Right atrium auricular region (tissue), 2 donors: ENCODE measurements at places on chromosomes 1 and 21. TPM values are rescaled to one million over a fixed set of nuclear protein-coding genes. Genes with fewer than 3 reads are reported as not detected.
A peak's percentile ranks its signal among the peaks of the same experiment; 100 is the strongest.

Gene FAM3B
- total RNA-seq: not detected

Gene C8A
- total RNA-seq: not detected

Gene MAN1A2
- 26.7 TPM for total RNA-seq

Gene PLA2G5
- 149 TPM for total RNA-seq

Gene GJA8
- not detected for total RNA-seq

Gene ALX3
- not detected for total RNA-seq

GRCh38 chr1:18712252-18712600 lies 81.6 kb downstream of the PAX7 start:
- H3K27ac ChIP-seq: no peak overlapping the region
- H3K4me3 ChIP-seq: no peak overlapping the region
- no peaks in the 10 kb centered on the region for H3K36me3 ChIP-seq
- peaks cover 8% of the 10 kb centered on the region for H3K27me3 ChIP-seq
- peaks cover 5% of the 10 kb centered on the region for H3K4me1 ChIP-seq
- DNase-seq: no peak

- no peak overlapping the region for H3K27ac ChIP-seq
- H3K4me3 ChIP-seq: no peak overlapping the region
- no peaks in the 10 kb centered on the region for H3K4me1 ChIP-seq
Observed at GRCh38 chr1:78411707-78412106, 79.1 kb upstream of the PTGFR start.

DNA sequence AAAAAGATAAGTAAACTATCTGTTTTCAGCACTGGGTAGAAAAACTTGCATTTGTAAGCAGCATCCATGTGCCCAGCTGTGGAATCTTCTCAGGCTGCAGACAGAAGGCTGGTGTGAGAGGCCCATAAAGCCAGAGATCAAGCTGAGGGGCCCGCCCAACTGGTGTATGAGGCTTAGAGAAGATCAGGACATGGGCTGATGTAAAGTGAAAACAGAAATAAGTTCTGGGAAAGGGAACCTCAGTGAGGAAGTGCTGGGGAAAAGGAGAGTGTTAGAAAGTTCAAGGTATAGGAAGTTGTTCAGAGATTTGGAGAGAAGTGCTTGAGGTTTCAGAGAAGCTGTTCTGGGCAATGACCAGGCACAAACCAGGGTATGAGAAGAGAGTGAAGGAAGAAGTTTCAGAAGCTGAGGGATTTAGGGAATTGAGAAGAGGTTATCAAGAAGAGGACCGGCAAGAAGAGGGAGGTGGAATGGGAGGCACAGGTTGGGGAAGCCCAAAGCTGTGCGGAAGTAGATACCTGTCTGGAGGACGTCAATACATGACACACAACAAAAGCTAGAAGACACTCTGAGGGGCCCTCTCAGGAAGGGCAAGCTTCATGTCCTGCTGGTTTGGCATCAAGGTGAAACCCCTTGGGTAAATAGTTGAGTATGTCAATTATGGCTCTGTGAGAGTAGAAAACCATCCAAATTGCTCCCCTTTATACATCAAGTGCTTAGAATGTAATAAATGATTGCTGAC lies 2.7 kb upstream of the CD5L start:
- no peak overlapping the region for H3K4me3 ChIP-seq
- no peaks in the 10 kb centered on the region for H3K27me3 ChIP-seq
- H3K27ac ChIP-seq: no peak overlapping the region
- no peaks in the 10 kb centered on the region for H3K36me3 ChIP-seq
- no peaks in the 10 kb centered on the region for H3K4me1 ChIP-seq

- H3K4me3 ChIP-seq: no peak overlapping the region
- no peak overlapping the region for H3K27ac ChIP-seq
- H3K4me1 ChIP-seq: no peaks in the 10 kb centered on the region
- no peaks in the 10 kb centered on the region for H3K27me3 ChIP-seq
- no peak for DNase-seq
- H3K36me3 ChIP-seq: no peaks in the 10 kb centered on the region
Observed at GRCh38 chr1:39596163-39596562, 19.6 kb upstream of the PABPC4 start.

- no peaks in the 10 kb centered on the region for H3K4me1 ChIP-seq
- no peak overlapping the region for H3K27ac ChIP-seq
- no peak overlapping the region for H3K4me3 ChIP-seq
- H3K27me3 ChIP-seq: no peaks in the 10 kb centered on the region
Observed at GRCh38 chr21:29360799-29361765, 62.4 kb downstream of the BACH1 start.

DNA sequence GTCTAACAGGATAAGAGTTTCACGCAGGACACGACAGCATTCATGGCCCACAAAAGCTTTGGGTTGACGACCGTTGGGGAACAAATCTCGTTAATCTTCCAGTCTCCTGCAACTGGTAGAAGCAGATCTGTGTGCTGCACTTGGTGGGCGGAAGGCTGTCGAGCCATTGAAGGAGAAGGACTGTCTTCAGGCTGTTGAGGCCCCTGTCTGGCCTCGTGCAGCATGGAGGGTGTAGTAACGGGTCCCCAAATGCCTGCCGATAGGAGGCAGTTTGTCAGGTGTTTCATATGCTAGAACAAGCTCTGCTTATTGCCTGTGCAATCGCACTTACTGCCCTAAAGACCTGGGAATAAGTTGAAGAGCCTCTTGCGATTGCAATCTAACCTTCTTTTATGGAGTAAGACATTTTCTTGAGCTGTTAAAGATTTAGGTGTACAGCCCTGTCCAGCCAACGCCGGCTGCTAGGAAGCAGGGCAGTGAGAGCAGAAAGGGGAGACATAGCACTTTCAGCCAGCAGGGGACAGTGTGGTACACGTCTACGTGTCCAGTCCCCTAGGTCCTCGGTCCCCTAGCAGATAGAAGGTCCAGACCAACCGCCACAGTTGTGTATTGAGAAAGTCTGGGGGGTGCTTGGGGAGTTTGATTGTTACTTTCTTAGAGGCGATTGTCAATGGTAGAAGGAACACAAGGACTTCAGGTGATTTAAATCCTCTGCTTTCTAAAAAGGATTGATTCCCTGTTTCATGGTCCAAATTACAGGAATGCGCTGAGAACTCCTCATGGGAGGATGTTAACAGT lies 102.3 kb upstream of the TMPRSS2 start:
- DNase-seq: no peak
- H3K27ac ChIP-seq: no peak overlapping the region
- H3K27me3 ChIP-seq: no peaks in the 10 kb centered on the region
- no peaks in the 10 kb centered on the region for H3K36me3 ChIP-seq
- peaks cover 18% of the 10 kb centered on the region for H3K4me1 ChIP-seq

- H3K27me3 ChIP-seq: no peaks in the 10 kb centered on the region
- no peak overlapping the region for H3K27ac ChIP-seq
- DNase-seq: no peak
Observed at GRCh38 chr1:157170677-157171515, 32.7 kb upstream of the ETV3 start.

DNA sequence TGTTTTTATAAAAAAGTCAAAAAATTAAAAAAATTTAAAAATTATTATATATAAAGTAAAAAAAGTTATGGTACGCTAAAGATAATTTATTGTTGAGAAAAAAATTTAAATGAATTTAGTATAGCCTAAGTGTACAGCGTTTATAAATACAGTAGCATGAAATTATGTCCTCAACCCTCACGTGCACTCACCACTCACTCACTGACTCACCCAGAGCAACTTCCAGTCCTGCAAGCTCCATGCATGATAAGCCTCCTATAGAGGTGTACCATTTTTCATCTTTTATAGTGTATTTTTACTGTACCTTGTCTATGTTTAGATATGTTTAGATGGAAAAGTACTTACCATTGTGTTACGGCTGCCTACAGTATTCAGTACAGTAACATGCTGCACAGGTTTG lies 5.1 kb downstream of the DISC1 start:
- no peak overlapping the region for H3K27ac ChIP-seq
- H3K4me3 ChIP-seq: no peak overlapping the region
- no peaks in the 10 kb centered on the region for H3K27me3 ChIP-seq
- peaks cover 14% of the 10 kb centered on the region for H3K4me1 ChIP-seq
- H3K36me3 ChIP-seq: no peaks in the 10 kb centered on the region
- no peak for DNase-seq

- no peaks in the 10 kb centered on the region for H3K36me3 ChIP-seq
- H3K4me1 ChIP-seq: peaks cover 31% of the 10 kb centered on the region
- peak overlapping the region; percentile 69 for H3K27ac ChIP-seq
- DNase-seq: no peak
Observed at GRCh38 chr1:59446257-59446901, 149.5 kb downstream of the FGGY start.

DNA sequence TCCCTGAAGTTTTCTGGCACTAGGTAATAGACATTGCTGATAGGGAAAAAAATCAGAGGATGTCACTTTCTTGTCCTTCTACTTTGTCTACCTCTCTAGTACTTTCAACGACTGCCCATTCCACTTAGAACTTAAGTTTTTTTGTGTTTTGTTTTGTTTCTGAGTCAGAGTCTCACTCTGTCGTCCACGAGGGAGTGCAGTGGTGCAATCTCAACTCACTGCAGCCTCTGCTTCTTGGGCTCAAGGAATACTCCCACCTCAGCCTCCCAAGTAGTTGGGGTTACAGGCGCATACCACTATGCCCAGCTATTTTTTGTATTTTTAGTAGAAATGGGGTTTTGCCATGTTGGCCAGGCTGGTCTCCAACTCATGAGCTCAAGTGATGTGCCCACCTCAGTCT lies 79.2 kb downstream of the SGIP1 start:
- DNase-seq: no peak
- no peaks in the 10 kb centered on the region for H3K27me3 ChIP-seq
- H3K4me3 ChIP-seq: no peak overlapping the region
- H3K36me3 ChIP-seq: no peaks in the 10 kb centered on the region
- H3K27ac ChIP-seq: no peak overlapping the region
- H3K4me1 ChIP-seq: no peaks in the 10 kb centered on the region

DNA sequence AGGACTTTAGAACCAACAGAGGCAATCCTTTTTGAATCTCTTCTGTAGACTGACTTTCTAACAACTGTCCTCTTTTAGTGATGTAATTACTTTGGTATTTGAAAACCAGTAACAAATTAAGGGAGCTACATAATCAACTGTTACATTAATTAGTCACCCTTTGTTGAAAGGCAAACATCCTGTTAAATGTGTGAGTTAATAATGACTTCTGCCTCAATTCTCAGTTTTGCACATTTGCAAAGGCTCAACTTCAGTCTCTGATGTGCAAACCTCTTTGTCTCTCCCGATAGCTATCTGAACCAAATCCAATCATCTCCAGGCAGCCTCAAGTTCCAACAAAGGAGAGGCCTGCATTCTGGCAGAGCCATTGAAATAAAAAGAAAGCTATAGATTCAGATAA lies 135.4 kb upstream of the C8B start:
- no peaks in the 10 kb centered on the region for H3K27me3 ChIP-seq
- no peak overlapping the region for H3K4me3 ChIP-seq
- H3K4me1 ChIP-seq: peaks cover 9% of the 10 kb centered on the region
- no peak overlapping the region for H3K27ac ChIP-seq
- DNase-seq: no peak

GRCh38 chr1:179014123-179014522 lies 11.6 kb upstream of the FAM20B start:
- DNase-seq: no peak
- H3K4me3 ChIP-seq: no peak overlapping the region
- no peaks in the 10 kb centered on the region for H3K36me3 ChIP-seq
- peaks cover 15% of the 10 kb centered on the region for H3K4me1 ChIP-seq
- no peak overlapping the region for H3K27ac ChIP-seq
- H3K27me3 ChIP-seq: no peaks in the 10 kb centered on the region

- H3K4me3 ChIP-seq: no peak overlapping the region
- H3K36me3 ChIP-seq: no peaks in the 10 kb centered on the region
- H3K27me3 ChIP-seq: no peaks in the 10 kb centered on the region
- no peak overlapping the region for H3K27ac ChIP-seq
Observed at GRCh38 chr1:82472489-82473131, 671.9 kb downstream of the ADGRL2 start.
